ENCODE measurements at places on chromosomes 2 and 18. TPM values are rescaled to one million over a fixed set of nuclear protein-coding genes. Genes with fewer than 3 reads are reported as not detected.

- no peak for DNase-seq
Observed at GRCh38 chr18:46001892-46002291, 34.8 kb upstream of the EPG5 start.

DNA sequence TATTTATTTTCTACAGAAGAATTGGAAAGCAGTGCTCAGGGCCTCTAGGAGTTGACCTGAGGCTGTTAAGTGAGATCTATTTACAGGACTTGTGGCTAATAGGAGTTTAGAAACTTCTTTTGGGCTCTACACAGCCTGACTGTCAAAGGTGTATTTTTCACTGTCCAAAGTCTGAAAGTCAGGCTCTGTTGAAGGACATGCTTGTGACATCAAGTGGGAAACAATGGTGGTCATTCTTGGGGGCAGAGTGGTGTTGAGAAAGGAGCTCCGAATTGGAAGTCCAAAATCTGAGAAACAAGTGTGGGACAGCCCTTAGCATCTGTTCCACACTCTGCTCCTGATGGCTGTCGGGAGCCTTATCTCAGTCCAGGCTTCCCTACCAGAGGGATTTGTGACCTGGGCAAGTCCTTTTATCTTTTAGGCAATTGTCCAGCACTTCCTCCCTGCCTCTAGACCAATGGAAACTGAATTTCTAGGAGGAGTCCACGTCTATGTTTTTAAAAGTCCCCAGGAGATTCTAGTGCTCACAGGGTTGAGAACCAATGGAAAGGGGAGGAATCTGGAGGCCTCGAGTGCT lies 76.4 kb downstream of the LIPG start:
- DNase-seq = no peak

DNA sequence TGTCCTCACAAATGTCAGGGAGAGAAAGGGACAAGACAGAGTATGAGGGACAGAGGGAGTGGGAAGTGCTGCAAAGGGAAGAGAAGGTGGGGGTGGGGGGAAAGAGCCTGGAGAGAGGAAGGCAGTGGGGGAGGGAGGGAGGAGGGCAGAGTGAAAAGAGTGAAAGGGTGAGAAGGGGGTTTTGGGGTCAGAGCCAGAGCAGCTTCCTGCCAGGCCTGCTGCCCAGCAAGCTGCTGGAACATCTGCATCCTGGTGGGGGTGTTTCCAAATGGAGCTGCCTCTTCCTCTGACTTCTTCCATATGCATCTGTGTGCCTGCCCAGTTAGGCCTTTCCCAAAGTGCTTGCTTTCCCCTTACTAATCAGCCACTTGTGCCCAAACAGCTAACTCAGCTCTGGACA lies 94.3 kb upstream of the CELF4 start:
- no peak for DNase-seq

DNA sequence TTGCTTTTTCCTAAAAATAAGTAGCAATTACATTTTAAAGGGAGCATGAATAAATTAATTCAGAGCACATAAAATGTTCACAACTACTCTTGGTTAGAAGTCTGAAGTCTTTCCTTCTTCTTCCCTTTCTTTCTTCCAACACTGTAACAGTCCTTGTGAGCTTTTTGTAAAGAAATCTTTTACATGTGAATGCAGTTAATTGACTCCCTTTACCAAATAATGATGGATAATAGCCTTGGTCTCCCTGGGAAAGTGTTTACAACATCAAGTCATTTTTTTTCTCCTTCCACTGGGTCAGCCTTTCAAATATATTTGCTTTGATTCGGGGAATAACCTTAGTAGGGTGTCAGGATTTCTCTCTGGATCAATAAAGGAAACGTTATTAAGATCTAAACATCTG lies 39.1 kb downstream of the CALCRL start:
- DNase-seq = no peak

Gene PIKFYVE
- 29.8 TPM for total RNA-seq

- no peak for DNase-seq
Observed at GRCh38 chr2:66790651-66791181, 355.8 kb downstream of the MEIS1 start.

Gene CD302
- 41.0 TPM for total RNA-seq

GRCh38 chr2:240353086-240353798 lies 82.2 kb upstream of the GPC1 start:
- DNase-seq = no peak

GRCh38 chr2:71922091-71922490 lies 225.6 kb downstream of the CYP26B1 start:
- DNase-seq = no peak

Gene FOXI3
- total RNA-seq = not detected

- no peak for DNase-seq
Observed at GRCh38 chr18:48803951-48804855, 146.6 kb downstream of the SMAD7 start.

Gene LRRC30
- total RNA-seq = not detected

- no peak for DNase-seq
Observed at GRCh38 chr2:161946489-161947107, 127.4 kb downstream of the DPP4 start.

Gene FSIP2
- total RNA-seq = 1.0 TPM

Gene CPSF3
- 23.1 TPM for total RNA-seq

DNA sequence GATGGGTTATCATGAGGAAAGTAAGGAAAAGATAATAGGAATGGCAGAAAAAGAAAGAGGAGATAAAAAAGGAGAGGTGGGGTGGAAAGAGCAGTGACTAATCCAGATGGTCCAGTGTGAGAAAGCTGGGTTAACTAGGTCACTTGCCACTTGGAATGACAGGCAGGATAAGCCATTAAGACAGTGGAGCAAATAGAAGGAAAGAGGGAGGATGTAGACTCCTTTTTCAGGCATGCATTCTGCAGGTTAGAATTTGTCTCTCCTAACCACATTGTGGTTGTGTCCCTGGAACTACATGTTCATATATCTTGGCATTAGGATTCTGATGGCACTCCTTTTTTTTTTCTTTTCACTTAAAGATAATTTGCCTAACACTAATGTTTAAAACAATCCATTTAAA lies 13.4 kb upstream of the NEMP2 start:
- DNase-seq = no peak

- DNase-seq = no peak
Observed at GRCh38 chr2:79446313-79446712, 66.5 kb upstream of the CTNNA2 start.

Gene CIB4
- not detected for total RNA-seq

GRCh38 chr18:5103286-5103685 lies 93.8 kb downstream of the AKAIN1 start:
- DNase-seq = no peak

DNA sequence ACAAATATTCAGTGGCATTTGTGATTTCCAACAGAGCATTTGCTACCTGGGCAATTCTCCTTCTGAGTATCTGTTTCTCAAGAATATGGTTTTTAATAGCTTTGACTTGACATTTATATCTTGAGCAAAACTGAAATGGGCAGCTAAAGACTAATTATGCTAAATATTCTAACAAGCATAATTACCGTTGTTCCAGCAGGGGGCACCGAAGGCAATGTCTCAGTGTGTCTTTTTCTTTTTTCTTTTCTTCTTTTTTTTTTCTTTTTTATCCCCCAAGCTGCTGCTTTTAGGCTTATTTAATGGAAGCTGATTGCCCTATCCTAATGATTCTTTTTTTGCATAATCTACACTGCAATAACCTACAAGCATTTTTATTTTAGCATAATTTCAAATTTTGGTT lies 138.9 kb upstream of the NABP1 start:
- DNase-seq = no peak

GRCh38 chr2:224938651-224939182 lies 103.6 kb downstream of the DOCK10 start:
- DNase-seq = no peak

Gene CCBE1
- total RNA-seq = 72.7 TPM

GRCh38 chr2:136389809-136390208 lies 271.9 kb upstream of the CXCR4 start:
- no peak for DNase-seq

DNA sequence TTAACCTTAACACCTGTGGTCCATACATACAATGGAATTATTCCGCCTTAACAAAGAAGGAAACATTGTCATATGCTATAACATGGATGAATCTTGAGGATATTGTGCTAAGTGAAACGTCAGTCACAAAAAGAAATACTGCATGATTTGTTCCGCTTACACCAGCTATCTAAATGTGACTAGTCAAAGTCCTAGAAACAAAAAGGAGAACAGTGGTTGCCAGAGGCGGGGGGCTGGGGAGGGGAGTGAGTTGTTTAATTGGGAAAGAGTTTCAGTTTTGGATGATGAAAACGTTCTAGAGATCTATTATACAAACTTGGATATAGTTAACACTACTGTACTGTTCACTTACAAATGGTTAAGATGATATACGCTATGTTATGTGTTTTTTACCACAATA lies 72.0 kb downstream of the SPRED2 start:
- no peak for DNase-seq

- peak; percentile 42 for DNase-seq
Observed at GRCh38 chr2:85712849-85713612, 18.9 kb downstream of the GNLY start.

Gene ADCY3
- 137 TPM for total RNA-seq

DNA sequence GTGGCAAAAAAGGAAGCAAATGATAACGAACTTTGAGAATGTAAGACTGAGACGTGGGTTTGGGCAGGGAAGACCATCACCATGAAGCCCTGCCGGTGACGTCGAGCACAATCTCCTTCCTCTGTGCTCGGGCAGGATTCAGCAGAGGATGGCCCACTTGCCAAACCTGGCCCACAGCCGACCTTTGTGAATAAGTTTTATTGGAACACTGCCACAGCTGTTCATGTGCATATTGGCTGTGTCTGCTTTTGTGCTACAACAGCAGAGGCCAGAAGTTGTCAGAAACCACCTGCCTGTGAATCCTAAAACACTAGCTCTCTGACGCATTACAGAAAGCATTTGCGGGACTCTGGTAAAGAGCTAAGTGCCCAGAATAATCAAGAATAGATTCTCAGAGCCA lies 223.9 kb downstream of the MYT1L start:
- DNase-seq = no peak

- no peak for DNase-seq
Observed at GRCh38 chr2:33323957-33324356, 152.5 kb upstream of the RASGRP3 start.

Gene TMEM178A
- total RNA-seq = 2.1 TPM

DNA sequence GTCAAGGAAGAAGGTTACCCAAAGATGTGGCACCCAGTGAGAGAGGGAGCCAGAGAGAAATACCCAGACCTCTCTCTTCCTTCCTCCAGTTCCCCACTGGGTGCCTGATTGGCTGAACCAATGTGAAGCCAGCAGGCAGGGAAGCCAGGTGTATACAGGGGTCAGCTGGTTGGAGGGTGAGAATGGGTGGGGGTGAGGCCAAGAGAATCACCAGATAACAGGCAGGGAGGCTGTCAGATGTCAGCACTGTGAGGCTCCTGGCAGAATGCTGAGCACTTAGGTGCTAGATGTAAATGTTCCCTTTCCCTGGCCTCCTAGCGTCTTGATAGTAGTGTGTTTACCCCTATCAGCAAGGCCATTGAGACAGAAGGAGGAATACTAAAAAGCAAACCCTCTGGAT lies 104.0 kb upstream of the MGAT5 start:
- no peak for DNase-seq

DNA sequence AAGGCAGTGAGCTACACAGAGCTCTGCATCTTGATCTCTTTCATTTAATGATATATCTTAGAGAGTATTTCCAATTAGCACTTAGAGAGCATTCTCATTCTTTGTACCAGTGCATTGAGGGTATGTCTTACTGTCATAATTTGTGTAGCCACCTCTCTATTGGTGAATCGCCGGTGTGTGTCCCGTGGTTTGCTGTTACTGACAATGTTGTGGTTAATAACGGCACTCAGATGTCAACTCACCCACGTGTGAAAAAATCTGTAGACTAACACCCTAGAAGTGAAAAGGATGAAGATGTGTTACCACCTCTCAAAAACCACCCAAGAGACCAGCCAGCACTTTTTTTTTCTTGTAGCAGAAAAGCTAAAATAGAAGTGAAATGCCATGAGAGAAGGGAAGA lies 37.1 kb downstream of the TEX51 start:
- DNase-seq = no peak

Gene CFLAR
- 111 TPM for total RNA-seq

Gene ACTG2
- 22.5 TPM for total RNA-seq

- DNase-seq = no peak
Observed at GRCh38 chr18:31211047-31211446, 48.4 kb upstream of the DSC1 start.

DNA sequence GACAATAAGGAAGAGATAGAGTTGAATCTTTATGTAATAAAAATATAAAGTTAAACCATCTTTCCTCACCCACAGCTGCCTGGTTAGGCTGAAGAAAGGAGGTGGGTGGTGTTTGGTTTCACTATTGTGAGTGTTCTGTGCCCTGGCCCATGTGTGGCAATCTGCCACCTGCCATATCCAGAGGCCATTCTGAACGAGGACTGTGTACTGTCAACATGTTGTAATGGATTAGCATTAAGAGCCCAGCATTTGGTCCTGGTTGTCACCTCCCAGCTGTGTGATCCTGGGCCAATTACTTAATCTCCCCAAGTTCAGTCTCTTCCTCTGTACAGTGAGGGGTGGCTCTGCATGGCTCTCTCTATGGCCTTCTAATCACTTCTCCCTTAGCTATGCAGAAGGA lies 118.2 kb upstream of the SEC11C start:
- DNase-seq = no peak

GRCh38 chr2:190110699-190111098 lies 48.2 kb upstream of the MSTN start:
- no peak for DNase-seq

Gene RAX
- not detected for total RNA-seq

Gene C2orf81
- 1.3 TPM for total RNA-seq

GRCh38 chr2:74328573-74328972 lies 14.6 kb downstream of the SLC4A5 start:
- DNase-seq = no peak

Gene FAM210A
- total RNA-seq = 12.6 TPM

All from ovary (tissue), 10 donors.